ENCODE measurements at places on chromosomes 12 and 14. TPM values are rescaled to one million over a fixed set of nuclear protein-coding genes. Genes with fewer than 3 reads are reported as not detected.

GRCh38 chr12:95996034-95996658, at the start of gene HAL:
Gene HAL (minus strand): TSS chr12:95996344. CDS start chr12:95995910, 434 bp downstream.
- H3K36me3 ChIP-seq: no peaks in the 10 kb centered on the region
- H3K4me1 ChIP-seq: peaks cover 14% of the 10 kb centered on the region
- H3K4me3 ChIP-seq: no peak within 1 kb of the TSS
- no peak within 1 kb of the TSS for H3K27ac ChIP-seq

GRCh38 chr14:64509036-64509435, 4.5 kb downstream of the ZBTB1 start:
- H3K4me3 ChIP-seq: no peak overlapping the region
- no peak for DNase-seq
- H3K36me3 ChIP-seq: peaks cover 10% of the 10 kb centered on the region
- H3K4me1 ChIP-seq: peaks cover 66% of the 10 kb centered on the region
- no peak overlapping the region for H3K27ac ChIP-seq
- 0 out of 2 replicates have a peak, but pooled peaks cover 1% of the 10 kb centered on the region for H3K27me3 ChIP-seq

GRCh38 chr14:77908847-77909246, 108.9 kb downstream of the ADCK1 start:
- DNase-seq: no peak
- no peaks in the 10 kb centered on the region for H3K36me3 ChIP-seq
- no peak overlapping the region for H3K27ac ChIP-seq
- peaks cover 1% of the 10 kb centered on the region for H3K4me1 ChIP-seq
- H3K4me3 ChIP-seq: no peak overlapping the region

- H3K27ac ChIP-seq: peak overlapping the region; percentile 51
- DNase-seq: peak; percentile 2
- H3K4me1 ChIP-seq: peaks cover 73% of the 10 kb centered on the region
- H3K4me3 ChIP-seq: no peak overlapping the region
- peaks cover 22% of the 10 kb centered on the region for H3K36me3 ChIP-seq
Observed at GRCh38 chr12:79659961-79660431, 30.8 kb downstream of the PAWR start.

- H3K4me3 ChIP-seq: no peak overlapping the region
- H3K4me1 ChIP-seq: no peaks in the 10 kb centered on the region
- DNase-seq: no peak
- no peaks in the 10 kb centered on the region for H3K27me3 ChIP-seq
- H3K36me3 ChIP-seq: no peaks in the 10 kb centered on the region
Observed at GRCh38 chr12:122687086-122687485, 16.1 kb downstream of the HCAR2 start.

- no peak overlapping the region for H3K27ac ChIP-seq
- DNase-seq: no peak
- H3K4me1 ChIP-seq: no peaks in the 10 kb centered on the region
- H3K4me3 ChIP-seq: no peak overlapping the region
Observed at GRCh38 chr12:3732901-3733300, 20.0 kb downstream of the CRACR2A start.

DNA sequence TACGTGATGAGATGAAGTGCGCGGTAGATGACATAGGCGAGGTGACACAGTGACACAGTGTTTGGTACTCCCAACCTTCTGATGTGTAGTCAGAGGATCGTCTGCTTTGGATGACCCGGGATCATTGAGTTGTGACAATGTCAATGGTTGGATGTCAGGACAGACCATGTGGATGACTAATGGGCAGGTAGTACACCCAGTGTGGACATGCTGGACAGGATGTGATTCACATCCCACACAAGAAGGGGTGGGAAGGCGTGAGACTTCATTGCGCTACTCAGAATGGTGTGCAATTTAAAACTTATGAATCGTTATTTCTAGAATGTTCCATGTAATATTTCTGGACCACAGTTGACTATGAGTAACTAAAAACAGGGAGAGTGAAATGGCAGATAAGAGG, 23.8 kb downstream of the MAP3K9 start:
- H3K27me3 ChIP-seq: peaks cover 12% of the 10 kb centered on the region
- H3K4me1 ChIP-seq: peaks cover 46% of the 10 kb centered on the region
- no peak overlapping the region for H3K4me3 ChIP-seq
- DNase-seq: no peak
- H3K27ac ChIP-seq: no peak overlapping the region

DNA sequence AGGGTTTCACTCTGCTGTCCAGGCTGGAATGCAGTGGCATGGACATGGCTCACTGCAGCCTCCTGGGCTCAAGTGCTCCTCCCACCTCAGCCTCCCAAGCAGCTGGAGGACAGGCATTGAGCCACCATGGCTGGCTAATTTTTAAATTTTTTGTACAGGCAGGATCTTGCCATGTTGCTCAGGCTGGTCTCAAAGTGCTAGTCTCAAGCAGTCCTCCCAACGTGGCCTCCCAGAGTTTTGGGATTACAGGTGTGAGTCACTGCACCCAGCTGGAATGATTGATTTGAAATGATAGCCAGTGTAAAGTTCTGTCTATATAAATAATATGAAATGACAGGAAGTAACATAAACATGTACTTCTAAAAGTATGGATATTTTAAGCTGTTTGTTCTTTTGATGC, 172.7 kb downstream of the FUT8 start:
- no peak for DNase-seq
- H3K27ac ChIP-seq: no peak overlapping the region
- H3K36me3 ChIP-seq: no peaks in the 10 kb centered on the region

DNA sequence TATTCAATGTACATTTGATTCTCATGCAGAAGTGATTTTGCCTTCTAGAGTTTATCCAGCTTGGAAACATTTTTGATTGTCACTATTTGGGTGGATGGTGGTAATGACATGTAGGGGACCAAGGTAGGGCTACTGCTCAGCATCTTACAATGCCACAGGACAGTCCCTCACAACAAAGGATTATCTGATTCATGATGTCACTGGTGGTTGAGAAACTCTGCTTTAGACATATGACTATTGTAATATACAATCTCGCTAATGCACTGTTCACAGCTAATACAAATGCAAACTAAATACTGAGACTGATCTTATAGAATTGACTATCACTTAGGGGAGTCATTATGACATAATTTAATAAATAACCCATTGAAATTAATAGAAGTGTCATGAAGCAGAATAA, 60.4 kb upstream of the BTG1 start:
- H3K27me3 ChIP-seq: no peaks in the 10 kb centered on the region
- no peaks in the 10 kb centered on the region for H3K36me3 ChIP-seq
- DNase-seq: no peak
- H3K4me1 ChIP-seq: peaks cover 36% of the 10 kb centered on the region
- no peak overlapping the region for H3K4me3 ChIP-seq

GRCh38 chr12:115185506-115185905, 501.5 kb upstream of the TBX3 start:
- no peak overlapping the region for H3K4me3 ChIP-seq
- no peak overlapping the region for H3K27ac ChIP-seq
- DNase-seq: no peak
- peaks cover 2% of the 10 kb centered on the region for H3K27me3 ChIP-seq
- peaks cover 10% of the 10 kb centered on the region for H3K4me1 ChIP-seq

DNA sequence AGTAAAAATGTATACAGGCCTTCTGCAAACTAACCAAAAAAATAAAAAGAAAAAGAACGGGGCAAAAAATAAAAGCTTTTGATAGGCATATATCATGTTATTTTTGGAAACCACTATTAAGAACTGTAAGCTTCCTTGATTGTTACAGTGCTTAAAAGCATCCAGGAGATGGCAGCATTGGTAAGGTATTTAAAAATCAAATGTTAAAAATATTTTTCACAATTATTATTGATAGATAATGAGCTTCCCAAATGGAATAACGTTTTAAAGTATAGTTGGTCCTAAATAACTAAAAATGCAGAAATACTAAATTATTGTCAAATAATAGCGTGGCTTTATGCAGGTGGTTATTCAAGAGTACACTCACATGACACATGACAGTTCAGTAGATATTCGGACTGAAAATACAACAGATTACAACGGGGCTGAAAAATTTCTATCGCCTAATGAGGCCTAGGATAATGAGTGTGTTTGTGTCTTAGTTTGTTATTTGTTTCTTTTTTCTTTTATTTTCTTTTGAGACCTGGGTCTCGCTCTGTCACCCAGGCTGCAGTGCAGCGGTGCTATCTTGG, 127.2 kb upstream of the ATF7IP start:
- no peak overlapping the region for H3K4me3 ChIP-seq
- H3K36me3 ChIP-seq: no peaks in the 10 kb centered on the region
- peaks cover 16% of the 10 kb centered on the region for H3K4me1 ChIP-seq
- DNase-seq: peak; percentile 28
- H3K27ac ChIP-seq: no peak overlapping the region
- no peaks in the 10 kb centered on the region for H3K27me3 ChIP-seq

- no peaks in the 10 kb centered on the region for H3K36me3 ChIP-seq
- peaks cover 24% of the 10 kb centered on the region for H3K4me1 ChIP-seq
Observed at GRCh38 chr12:50059440-50060119, 2.2 kb downstream of the ASIC1 start.

DNA sequence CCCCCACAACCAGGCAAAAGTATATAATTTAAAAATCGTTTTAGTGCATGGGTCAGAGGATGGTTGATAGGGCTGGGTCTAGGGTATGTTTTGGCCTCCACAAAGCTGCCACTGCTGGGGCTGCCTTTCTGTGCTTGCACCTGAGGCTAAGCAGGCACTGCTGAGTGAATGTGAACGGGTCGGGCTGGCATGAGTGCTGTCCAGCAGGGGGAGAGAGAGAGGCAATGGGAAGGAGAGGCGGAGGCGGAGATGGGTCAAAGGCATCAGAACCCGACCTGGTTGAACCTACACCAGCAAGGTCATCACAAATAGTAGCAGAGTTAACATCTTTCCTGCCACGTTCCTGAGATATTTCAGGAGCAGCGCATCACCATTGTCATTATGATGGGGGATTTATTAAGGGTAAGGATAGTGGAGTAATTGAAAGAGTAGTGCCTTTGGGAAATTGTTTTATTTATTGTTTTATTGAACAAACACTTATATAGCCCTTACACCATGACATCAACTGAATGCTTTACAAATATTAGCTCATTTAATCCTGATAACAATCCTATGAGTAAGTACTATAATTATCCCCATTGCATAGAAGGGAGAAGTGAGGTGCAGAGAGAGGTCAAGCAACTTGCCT, 5.8 kb upstream of the NRXN3 start:
- H3K27me3 ChIP-seq: peaks cover 3% of the 10 kb centered on the region
- H3K27ac ChIP-seq: no peak overlapping the region
- H3K36me3 ChIP-seq: no peaks in the 10 kb centered on the region
- no peak for DNase-seq
- H3K4me1 ChIP-seq: no peaks in the 10 kb centered on the region
- H3K4me3 ChIP-seq: no peak overlapping the region

- DNase-seq: no peak
- H3K4me1 ChIP-seq: peaks cover 15% of the 10 kb centered on the region
- no peak overlapping the region for H3K27ac ChIP-seq
- H3K27me3 ChIP-seq: no peaks in the 10 kb centered on the region
Observed at GRCh38 chr12:15620741-15621539, 168.2 kb downstream of the EPS8 start.

DNA sequence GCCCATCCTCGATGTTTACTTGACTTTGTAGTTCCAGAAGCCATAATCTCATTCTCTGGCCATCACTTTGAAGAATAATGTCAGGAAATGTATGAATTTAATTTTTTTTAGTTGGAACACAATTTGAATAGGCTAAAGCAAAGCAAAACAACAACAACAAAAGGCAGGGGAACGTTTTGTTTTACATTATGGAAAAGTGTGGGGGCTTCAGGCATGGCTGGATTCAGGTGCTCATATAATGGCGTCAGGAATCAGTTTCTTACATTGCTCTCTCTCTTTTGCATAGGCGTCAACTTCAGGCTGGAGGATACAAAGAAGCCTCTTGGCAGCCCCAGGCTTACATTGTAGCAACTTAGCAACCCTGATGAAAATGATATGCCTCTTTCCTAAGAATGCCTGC, 13.1 kb upstream of the RPH3A start:
- H3K27me3 ChIP-seq: peaks cover 3% of the 10 kb centered on the region
- DNase-seq: no peak
- H3K27ac ChIP-seq: no peak overlapping the region
- no peaks in the 10 kb centered on the region for H3K36me3 ChIP-seq

KIF21A gene
- 2.7 TPM for total RNA-seq

RIN3 gene
- 19.1 TPM for total RNA-seq

SLC15A5 gene
- not detected for total RNA-seq

TAS2R20 gene
- total RNA-seq: 0.28 TPM

SIX4 gene
- total RNA-seq: 14.4 TPM

BRI3BP gene
- 6.3 TPM for total RNA-seq

GSKIP gene
- total RNA-seq: 31.6 TPM

OR4E2 gene
- total RNA-seq: not detected

RFX4 gene
- total RNA-seq: not detected

Data from HFFc6 (cell line).